ENCODE measurements at places on chromosomes 11 and 22.
A peak's percentile ranks its signal among the peaks of the same experiment; 100 is the strongest.

DNA sequence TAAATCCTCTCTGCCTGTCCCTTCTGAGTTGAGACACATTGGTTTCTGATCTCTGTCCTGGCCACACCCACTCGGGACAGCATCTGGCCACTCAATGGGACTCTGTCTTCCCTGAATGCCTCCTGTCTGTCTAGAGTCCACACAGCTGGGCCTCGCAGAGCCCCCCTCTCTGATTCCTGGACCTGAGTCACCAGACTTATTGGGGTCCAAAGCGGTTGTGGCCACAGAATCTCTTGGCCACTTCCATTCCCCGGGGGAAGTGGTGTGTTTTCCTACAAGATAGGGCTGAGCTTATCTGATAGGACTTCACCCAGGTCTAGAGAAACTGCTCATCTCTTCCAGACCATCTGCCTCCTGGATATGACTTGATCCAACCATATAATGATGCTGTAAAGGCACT is 57.4 kb upstream of the WNT11 start:
- DNase-seq = no peak

DNA sequence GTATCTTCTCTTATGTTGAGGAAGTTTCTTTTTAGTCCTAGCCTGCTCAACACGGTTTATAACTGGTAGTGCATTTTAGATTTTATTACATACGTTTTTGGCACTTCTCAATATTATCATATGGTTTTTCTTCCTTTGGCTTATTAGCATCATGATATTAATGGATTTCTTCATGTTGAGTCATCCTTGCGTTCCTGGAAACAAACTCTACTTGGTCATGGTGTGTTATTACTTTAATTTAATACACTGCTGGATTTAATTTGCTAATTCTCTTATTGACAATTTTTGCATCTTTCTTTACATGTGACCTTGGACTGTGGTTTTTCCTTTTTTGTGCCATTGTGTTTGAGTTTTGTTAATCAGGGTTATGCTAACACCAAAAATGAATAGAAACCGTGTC is 20.5 kb downstream of the IGF2 start:
- DNase-seq = no peak

DNA sequence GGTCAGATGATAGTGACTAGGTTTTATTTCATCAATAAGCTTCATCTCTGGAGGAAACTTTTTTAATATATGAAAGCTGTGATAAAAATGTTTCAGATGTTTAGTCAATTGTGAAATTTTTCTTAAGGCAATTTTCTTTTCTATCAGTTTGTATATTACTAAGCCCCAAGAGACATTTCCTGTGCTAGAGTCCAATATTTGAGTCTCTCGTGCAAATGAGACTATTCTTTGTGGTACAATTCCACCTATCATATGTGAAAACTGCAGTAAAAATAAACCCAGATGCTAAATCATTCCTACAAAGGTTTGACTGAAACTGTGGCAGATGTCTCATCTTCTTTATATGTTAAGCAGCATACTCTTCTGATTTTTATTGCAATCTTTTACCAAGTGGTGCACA is 28.0 kb downstream of the CTR9 start:
- no peak for DNase-seq

DNA sequence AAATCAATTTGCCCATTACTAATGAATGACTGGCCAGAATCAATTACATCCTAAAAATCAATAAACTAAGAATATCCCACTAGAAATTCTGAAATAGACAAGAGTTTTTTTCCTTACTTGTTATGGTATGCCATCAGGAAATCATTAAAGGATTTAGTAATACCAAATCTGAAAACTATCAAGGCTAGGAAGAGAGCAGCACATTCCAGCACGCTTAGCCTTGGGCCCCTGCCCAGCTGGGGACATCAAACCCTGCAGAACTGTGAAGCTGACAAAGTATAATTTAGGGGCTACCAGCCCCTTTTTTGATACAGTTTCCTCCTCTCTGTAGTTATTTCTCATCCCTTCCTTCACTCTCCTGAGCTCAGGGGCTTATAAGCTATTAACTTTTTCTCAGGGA is 247.8 kb upstream of the ZC3H12C start:
- DNase-seq = no peak

GRCh38 chr11:79335681-79336080 is 105.1 kb downstream of the TENM4 start:
- no peak for DNase-seq

DNA sequence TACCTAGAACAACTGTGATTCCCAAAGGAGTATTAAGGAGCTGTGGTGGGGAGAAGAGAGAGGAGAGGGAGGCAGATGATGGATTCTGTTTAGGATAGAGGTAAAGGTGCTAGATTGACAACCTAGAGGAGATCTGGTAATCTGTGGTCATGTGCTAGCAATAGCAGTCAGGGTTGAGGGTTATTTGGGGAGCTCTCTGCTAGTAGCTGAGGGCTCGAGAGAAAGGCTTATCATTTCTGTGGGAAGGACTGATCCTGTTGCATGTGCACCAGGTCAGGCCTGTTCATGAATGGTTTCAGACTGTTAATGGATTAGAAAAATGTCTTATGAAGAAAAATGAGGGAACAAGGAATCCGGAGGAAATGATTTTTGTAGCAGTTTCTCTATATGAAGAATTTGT is 63.2 kb downstream of the MTMR3 start:
- DNase-seq = no peak

DNA sequence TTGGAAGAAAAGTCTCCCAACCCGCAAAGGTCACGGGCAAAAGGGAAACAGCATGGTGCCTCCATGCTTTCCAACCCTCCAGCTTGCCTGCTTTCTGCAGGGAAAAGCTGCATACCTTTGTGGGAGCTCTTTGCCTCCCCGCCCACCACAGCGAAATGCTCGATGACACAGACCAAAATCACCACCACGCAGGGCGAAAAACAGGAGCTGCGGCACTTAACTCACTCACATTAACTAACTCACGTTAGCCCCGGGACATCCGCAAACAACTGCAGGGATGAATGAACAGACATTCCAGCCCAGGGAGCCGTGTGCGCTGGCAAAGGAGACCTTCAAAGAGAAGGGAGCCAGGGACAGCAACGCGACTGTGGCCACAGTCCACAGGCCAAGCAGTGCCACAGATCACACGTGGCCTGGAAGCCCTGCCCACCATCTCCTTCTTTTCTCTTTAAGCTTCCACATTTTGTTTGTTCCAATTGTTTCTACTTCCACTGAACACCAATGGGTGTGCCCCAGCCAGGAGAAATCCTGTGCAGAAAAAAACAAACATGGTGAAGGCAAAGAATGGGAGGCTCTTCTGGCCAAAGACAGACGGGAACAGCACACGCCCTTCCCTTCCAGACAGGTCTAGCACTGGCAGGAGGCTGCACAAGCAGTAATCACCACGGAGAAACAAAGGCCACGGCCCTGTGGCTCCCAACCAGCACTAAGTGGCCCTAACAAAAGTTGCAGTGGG is 39.3 kb downstream of the DUSP8 start:
- DNase-seq = no peak

- no peak for DNase-seq
Measured at GRCh38 chr22:42091455-42091782, 847 bp upstream of the NDUFA6 start.

GRCh38 chr11:101555366-101555765 is 28.4 kb downstream of the TRPC6 start:
- DNase-seq = no peak

- DNase-seq = no peak
Measured at GRCh38 chr22:42344361-42344905, 74.0 kb upstream of the TCF20 start.

DNA sequence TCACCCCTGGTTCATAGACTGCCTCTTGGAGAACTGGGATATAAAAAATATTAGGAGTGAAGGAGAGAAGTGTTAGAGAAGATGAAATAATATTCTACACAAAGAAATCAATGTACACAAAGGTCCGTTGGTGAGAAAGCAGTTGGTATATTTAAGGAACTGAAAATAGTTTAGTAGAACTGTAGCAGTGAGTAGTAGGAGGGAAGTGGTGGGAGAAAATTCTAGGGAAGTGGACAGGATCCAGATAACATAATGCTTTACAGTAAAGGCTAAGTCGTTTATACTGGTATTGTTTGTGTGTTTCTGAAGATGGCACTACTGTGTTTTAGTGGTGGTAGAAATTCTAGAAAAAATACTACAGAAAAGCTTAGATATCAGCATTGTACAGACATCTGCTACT is 120.8 kb upstream of the CHORDC1 start:
- no peak for DNase-seq

GRCh38 chr22:42933485-42934091 is 76.5 kb upstream of the ARFGAP3 start:
- DNase-seq = peak; percentile 35

Measured in activated CD4-positive, alpha-beta T cell treated with anti-CD3 and anti-CD28 coated beads for 48 hours (primary cell).